ENCODE measurements at places on chromosomes 1 and 21. TPM values are rescaled to one million over a fixed set of nuclear protein-coding genes. Genes with fewer than 3 reads are reported as not detected.

DNA sequence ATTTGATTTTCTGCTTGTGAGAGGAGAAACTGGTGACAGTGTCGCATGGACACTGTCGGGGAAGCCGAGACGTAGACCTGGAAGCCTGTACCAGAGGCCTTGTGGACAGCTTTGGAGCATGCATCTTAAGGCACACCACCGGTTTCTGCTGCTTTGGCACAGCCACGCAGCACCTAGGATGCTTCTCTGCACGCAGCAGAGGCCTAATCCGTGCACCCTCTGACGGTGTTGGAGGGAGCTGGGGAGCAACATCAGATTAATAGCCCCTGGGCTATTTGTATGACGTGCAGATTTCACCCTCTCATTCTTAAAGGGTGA lies 30.3 kb downstream of the TEX35 start:
- H3K27ac ChIP-seq = peak overlapping the region; percentile 85
- no peak for DNase-seq
- peaks cover 38% of the 10 kb centered on the region for H3K4me1 ChIP-seq

GRCh38 chr1:147089457-147089856 lies 82.8 kb downstream of the PRKAB2 start:
- H3K27me3 ChIP-seq = peaks cover 52% of the 10 kb centered on the region
- H3K4me3 ChIP-seq = no peak overlapping the region
- H3K4me1 ChIP-seq = no peaks in the 10 kb centered on the region
- no peak overlapping the region for H3K27ac ChIP-seq
- no peaks in the 10 kb centered on the region for H3K36me3 ChIP-seq

GRCh38 chr1:206921772-206922265 lies at the start of gene FCMR:
TSS of gene FCMR (minus strand) at chr1:206921941. CDS start at chr1:206921854, 87 bp downstream.
- no peaks in the 10 kb centered on the region for H3K4me1 ChIP-seq
- no peaks in the 10 kb centered on the region for H3K36me3 ChIP-seq

- H3K27ac ChIP-seq = peak overlapping the region; percentile 85
- DNase-seq = no peak
- H3K27me3 ChIP-seq = peaks cover 80% of the 10 kb centered on the region
- peaks cover 3% of the 10 kb centered on the region for H3K36me3 ChIP-seq
- peaks cover 10% of the 10 kb centered on the region for H3K4me1 ChIP-seq
- H3K4me3 ChIP-seq = peak overlapping the region; percentile 82
Measured at GRCh38 chr1:23215751-23216449, 1.4 kb downstream of the HTR1D start.

GRCh38 chr1:40973912-40974311 lies 5.6 kb upstream of the CTPS1 start:
- H3K27me3 ChIP-seq = no peaks in the 10 kb centered on the region
- no peak overlapping the region for H3K27ac ChIP-seq
- H3K36me3 ChIP-seq = no peaks in the 10 kb centered on the region
- no peak overlapping the region for H3K4me3 ChIP-seq
- DNase-seq = no peak
- H3K4me1 ChIP-seq = peaks cover 5% of the 10 kb centered on the region

GRCh38 chr1:20220036-20220435 lies 33.7 kb upstream of the PLA2G2C start:
- no peak overlapping the region for H3K4me3 ChIP-seq
- DNase-seq = no peak
- H3K4me1 ChIP-seq = peaks cover 8% of the 10 kb centered on the region
- no peaks in the 10 kb centered on the region for H3K36me3 ChIP-seq
- no peak overlapping the region for H3K27ac ChIP-seq
- peaks cover 32% of the 10 kb centered on the region for H3K27me3 ChIP-seq

- no peaks in the 10 kb centered on the region for H3K27me3 ChIP-seq
- H3K27ac ChIP-seq = peak overlapping the region; percentile 63
- H3K4me1 ChIP-seq = peaks cover 59% of the 10 kb centered on the region
Measured at GRCh38 chr1:182630586-182630985, 26.4 kb upstream of the RGS16 start.

DNA sequence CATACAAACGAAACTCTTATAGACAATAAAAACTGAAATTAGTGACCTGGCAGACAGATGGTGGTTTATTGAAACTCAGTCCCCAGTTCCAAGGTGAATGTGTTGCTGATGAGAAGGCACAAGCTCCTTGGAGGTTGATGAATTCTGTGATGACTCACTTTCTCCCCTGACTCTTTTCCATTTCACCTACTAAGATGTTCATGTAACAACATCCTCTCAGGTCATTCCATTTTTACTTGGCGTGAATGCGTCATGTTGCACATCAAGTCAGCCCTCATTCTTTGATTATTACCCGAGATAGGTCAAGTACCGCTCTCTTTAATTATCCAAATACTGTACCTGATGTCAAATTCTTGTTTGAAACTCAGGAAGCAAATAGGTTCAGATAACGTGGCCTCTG lies 10.1 kb upstream of the IL10RB start:
- H3K36me3 ChIP-seq = peaks cover 37% of the 10 kb centered on the region
- H3K4me3 ChIP-seq = no peak overlapping the region
- H3K27ac ChIP-seq = no peak overlapping the region
- DNase-seq = no peak
- H3K4me1 ChIP-seq = no peaks in the 10 kb centered on the region
- no peaks in the 10 kb centered on the region for H3K27me3 ChIP-seq

- H3K36me3 ChIP-seq = no peaks in the 10 kb centered on the region
- no peak for DNase-seq
- H3K4me1 ChIP-seq = no peaks in the 10 kb centered on the region
- no peak overlapping the region for H3K4me3 ChIP-seq
- peaks cover 82% of the 10 kb centered on the region for H3K27me3 ChIP-seq
- no peak overlapping the region for H3K27ac ChIP-seq
Measured at GRCh38 chr1:18018366-18018765, 89.2 kb upstream of the IGSF21 start.

GRCh38 chr1:222828939-222829338 lies 14.1 kb downstream of the DISP1 start:
- H3K36me3 ChIP-seq = peaks cover 5% of the 10 kb centered on the region
- H3K27ac ChIP-seq = no peak overlapping the region
- H3K4me3 ChIP-seq = no peak overlapping the region
- peaks cover 41% of the 10 kb centered on the region for H3K4me1 ChIP-seq
- no peak for DNase-seq
- H3K27me3 ChIP-seq = no peaks in the 10 kb centered on the region

GRCh38 chr1:209805341-209805781 lies 581 bp downstream of the IRF6 start:
- H3K36me3 ChIP-seq = peaks cover 4% of the 10 kb centered on the region
- H3K27me3 ChIP-seq = peaks cover 28% of the 10 kb centered on the region
- H3K27ac ChIP-seq = peak overlapping the region; percentile 100
- DNase-seq = no peak
- H3K4me3 ChIP-seq = peak overlapping the region; percentile 97
- peaks cover 11% of the 10 kb centered on the region for H3K4me1 ChIP-seq

DNA sequence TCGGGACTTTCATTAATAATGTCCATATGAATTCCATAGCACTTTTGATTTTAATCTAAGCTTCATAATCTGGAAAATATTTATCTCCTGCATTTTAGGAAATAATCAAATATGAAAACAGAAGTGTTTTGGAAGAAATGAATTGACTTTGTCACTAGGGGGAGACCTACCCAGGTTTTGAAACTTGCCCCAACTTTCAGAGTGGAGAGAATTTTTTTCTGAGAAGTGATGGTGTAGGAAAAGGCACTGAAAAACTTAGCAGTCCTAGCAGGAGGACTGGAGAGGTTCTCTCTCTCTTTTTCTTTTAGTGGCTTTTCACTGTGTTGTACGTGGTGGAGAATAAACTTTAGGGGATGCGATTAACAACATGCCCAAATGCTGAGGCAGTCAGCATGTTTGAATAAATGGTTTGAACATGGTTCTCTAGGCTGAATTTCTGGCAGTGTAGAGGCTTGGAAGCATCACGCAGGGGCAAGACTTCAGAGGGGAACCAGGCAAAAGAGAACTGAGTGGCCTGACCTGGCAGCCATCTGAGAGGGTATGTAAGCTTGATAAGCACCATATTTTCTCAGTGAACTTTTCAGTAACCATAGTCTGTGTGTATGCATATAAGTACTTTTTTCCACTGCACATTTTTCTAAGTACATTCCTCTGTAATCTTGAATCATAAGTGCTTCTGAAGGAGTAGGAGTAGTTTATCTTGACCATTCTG lies 68.3 kb upstream of the NEK7 start:
- H3K36me3 ChIP-seq = no peaks in the 10 kb centered on the region
- no peak for DNase-seq
- no peak overlapping the region for H3K4me3 ChIP-seq
- peaks cover 8% of the 10 kb centered on the region for H3K4me1 ChIP-seq

- peak overlapping the region; percentile 86 for H3K27ac ChIP-seq
- H3K27me3 ChIP-seq = peaks cover 3% of the 10 kb centered on the region
- DNase-seq = no peak
- peaks cover 11% of the 10 kb centered on the region for H3K36me3 ChIP-seq
Measured at GRCh38 chr1:56576880-56577405, 2.4 kb downstream of the PLPP3 start.

DNA sequence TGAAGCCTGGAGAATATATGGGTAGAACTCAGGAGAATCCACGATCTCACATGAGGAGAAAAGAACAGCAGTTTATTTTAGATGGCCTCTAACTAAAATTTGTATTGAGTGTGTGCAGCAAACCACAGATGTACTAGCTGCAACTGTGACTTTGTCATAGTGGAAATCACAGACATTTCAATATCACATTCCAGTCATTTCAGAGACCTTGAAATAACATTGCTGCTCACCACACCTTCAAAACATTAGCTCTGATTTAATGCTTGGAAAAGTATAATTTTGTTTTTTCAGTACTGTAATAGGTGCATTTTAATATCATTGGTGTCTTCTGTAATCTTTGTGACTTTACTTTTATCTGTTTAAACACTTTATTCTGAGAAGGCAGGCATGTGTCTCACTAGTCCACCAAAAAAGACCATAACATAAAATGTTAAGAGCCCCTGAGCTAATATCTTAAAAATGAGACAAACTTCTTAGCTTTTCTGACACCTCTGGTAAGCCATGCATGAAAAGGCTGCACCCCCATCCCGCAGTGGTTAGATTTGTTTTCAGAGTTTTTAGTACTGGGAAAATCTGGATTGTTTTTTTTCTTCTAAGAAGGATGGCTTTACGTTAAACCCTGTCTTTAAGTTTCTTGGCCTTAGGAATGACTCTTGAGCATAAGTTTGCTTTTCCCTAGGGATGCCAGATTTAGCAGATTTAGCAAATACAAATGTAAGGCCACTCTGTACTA lies 30.1 kb downstream of the KCNJ15 start:
- DNase-seq = no peak
- no peaks in the 10 kb centered on the region for H3K27me3 ChIP-seq
- peak overlapping the region; percentile 6 for H3K27ac ChIP-seq
- peaks cover 10% of the 10 kb centered on the region for H3K4me1 ChIP-seq
- H3K4me3 ChIP-seq = no peak overlapping the region
- H3K36me3 ChIP-seq = no peaks in the 10 kb centered on the region

- DNase-seq = no peak
- H3K4me1 ChIP-seq = no peaks in the 10 kb centered on the region
- H3K4me3 ChIP-seq = no peak overlapping the region
- H3K27me3 ChIP-seq = peaks cover 4% of the 10 kb centered on the region
- no peak overlapping the region for H3K27ac ChIP-seq
- no peaks in the 10 kb centered on the region for H3K36me3 ChIP-seq
Measured at GRCh38 chr1:187038784-187039183, 210.0 kb downstream of the PLA2G4A start.

DNA sequence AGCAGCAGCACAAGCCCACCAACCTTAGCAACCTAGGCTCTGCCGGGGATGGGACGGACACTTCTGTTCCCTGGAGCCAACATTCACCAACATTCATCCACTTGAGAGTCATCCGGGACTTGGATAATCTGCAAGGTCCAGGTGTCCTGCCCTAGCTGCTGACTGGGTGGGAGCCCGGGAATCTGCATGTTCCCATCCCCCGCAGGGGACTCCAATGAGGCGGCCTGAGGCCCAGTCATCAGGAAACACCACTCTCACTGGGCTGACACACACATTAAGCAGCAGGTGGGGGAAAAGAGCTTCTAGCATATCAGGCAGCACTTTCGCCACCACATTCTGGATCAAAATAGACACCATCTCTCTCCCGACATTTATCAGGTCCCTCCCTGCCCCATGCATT lies 38.4 kb upstream of the CCSAP start:
- H3K4me1 ChIP-seq = peaks cover 8% of the 10 kb centered on the region
- H3K27me3 ChIP-seq = peaks cover 13% of the 10 kb centered on the region
- no peak overlapping the region for H3K27ac ChIP-seq
- no peak overlapping the region for H3K4me3 ChIP-seq
- no peak for DNase-seq
- no peaks in the 10 kb centered on the region for H3K36me3 ChIP-seq

- no peak for DNase-seq
- H3K27me3 ChIP-seq = no peaks in the 10 kb centered on the region
- no peaks in the 10 kb centered on the region for H3K4me1 ChIP-seq
- no peaks in the 10 kb centered on the region for H3K36me3 ChIP-seq
- no peak overlapping the region for H3K27ac ChIP-seq
- no peak overlapping the region for H3K4me3 ChIP-seq
Measured at GRCh38 chr1:182809414-182809957, 19.9 kb downstream of the NPL start.

DNA sequence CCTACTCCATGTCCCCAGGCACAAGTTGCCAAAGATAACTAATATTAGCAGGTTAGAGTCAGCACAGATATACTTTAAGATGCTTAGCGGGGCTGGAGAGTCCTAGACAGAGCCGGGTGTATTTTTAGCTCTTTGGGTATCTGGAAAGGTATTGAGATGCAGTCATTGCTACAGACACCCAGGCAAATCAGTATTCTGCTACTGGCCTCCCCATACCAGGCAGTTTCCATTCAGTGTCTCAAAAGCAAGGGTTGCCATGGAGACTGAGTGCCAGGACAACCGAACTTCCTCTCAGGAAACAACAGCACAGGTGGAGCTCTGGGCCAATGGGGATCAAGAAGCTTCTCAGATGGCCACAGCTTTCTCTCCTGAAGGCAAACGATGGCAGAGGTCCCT lies 45.3 kb downstream of the KCNC4 start:
- DNase-seq = no peak
- H3K36me3 ChIP-seq = no peaks in the 10 kb centered on the region
- H3K4me1 ChIP-seq = no peaks in the 10 kb centered on the region
- peaks cover 25% of the 10 kb centered on the region for H3K27me3 ChIP-seq
- no peak overlapping the region for H3K4me3 ChIP-seq
- H3K27ac ChIP-seq = no peak overlapping the region

DNA sequence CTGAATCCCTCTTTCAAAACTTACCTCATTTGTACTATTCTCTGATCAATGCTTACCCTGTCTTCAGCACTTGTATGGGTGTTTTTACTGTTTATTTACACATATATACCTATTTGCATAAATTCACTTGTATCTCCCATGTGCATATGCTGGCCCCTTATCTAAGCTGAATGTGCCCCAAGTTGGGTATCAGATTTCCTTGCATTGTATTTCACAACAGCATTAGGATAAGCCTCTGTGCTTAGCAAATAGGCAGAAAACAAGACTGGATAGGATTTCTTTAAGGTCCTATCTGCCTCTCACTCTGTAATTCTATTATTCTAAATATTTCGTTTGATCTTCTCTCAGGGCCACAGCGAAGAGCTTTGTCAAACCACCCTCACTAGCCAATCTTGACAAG lies 45.9 kb upstream of the IPO9 start:
- H3K27ac ChIP-seq = no peak overlapping the region
- H3K4me3 ChIP-seq = no peak overlapping the region
- H3K27me3 ChIP-seq = no peaks in the 10 kb centered on the region
- peaks cover 16% of the 10 kb centered on the region for H3K4me1 ChIP-seq

Gene GBP6
- total RNA-seq = 0.29 TPM

Gene BCAR3
- 52.1 TPM for total RNA-seq

Gene TAF5L
- total RNA-seq = 17.4 TPM
